H7 (cell line): ENCODE measurements at places on chromosomes 11 and 22.

DNA sequence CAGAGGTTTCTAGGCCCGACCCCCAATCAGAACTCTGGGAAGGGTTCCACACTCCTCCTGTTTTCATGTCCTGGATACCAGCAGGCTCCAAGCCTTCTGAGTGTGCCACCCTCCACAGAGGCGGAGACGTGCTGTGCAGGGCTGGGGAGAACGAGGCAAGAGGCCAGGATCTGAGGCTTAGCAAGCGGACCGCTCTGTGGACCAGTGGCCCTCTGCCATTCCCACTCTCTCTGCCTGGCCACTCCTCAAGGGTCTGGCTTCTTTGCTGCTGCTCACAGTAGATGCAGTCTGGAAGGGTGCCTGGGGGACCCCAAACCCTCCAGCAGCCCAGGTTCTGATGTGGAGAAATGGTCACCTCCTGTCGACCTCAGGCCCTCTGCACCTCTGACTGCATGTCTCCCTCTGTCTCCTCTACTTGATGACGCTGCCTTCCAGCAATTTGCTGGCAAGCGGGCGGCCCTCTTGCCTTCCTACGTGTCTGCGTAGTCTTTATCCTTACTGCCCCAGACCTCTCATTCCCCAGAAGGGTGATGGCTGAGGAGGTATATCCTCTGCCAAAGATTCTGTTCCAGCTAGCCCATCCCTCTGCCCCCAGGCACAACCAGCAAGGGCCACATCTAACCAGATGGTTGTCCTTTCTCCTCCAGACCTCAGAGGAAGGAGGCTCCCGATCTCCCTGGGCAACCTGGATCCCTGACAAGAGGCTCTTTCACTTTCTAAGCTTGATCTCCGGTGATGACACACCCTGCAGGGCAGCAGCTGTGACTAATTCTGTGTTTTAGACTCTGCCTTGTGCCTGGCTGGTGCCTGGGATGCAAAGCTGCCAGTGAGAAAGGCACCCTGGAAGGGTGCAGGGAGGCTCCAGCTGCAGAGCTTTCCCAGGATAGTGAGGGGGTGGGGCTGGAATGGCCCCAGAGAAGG, 87.3 kb downstream of the NAT10 start:
- no peak for DNase-seq

GRCh38 chr11:46229230-46229629, 48.2 kb upstream of the CREB3L1 start:
- DNase-seq: no peak

DNA sequence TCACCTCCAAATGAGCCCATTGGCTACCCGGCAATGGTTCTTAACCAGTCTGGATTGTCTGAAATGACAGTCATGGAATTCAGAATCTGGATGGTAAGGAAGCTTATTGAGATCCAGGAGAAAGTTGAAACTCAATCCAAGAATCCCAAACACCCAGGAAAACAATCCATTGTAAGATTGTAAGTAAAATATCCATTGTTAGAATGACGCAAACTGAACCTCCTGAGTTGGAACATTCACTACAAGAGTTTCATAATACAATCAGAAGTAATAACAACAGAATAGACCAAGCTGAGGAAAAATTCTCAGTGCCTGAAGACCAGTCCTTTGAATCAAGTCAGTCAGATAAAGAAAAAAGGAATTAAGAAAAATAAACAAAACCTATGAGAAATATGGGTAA, 22.1 kb downstream of the OR8G5 start:
- DNase-seq: no peak

GRCh38 chr11:22415476-22415875, 77.3 kb downstream of the SLC17A6 start:
- DNase-seq: no peak

- no peak for DNase-seq
These were observed 57.9 kb downstream of the UVRAG start for GRCh38 chr11:75872887-75873416.

DNA sequence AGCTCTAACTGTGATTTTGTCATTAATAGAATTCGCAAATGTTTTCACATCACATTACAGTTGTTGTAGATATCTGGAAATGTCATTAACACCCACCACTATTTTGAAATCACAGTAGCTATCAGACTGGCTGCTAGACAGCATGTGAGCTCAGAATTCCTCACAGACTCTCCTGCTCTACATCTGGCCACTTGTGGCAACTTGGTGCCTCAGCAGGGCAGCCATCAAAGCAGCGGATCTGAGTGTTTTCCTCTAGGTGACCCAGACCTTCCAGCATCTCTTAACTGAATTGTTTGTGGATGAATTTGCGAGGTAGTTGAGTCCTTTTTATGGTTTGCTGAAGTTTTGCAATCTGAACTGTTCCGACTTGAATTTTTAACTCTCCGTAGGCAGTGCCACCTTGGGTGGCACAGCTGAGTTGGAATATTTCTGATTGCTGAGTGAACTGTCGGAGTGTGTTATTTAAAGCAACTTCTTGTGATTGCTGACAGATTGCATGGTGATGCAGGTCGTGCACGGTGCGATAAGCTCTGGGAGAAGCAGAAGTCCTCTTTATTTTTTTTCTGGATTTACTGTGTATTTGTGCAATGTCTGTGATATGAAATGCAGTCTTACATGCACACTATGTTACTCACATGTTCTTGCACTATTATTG, 114.0 kb upstream of the PLET1 start:
- DNase-seq: no peak

DNA sequence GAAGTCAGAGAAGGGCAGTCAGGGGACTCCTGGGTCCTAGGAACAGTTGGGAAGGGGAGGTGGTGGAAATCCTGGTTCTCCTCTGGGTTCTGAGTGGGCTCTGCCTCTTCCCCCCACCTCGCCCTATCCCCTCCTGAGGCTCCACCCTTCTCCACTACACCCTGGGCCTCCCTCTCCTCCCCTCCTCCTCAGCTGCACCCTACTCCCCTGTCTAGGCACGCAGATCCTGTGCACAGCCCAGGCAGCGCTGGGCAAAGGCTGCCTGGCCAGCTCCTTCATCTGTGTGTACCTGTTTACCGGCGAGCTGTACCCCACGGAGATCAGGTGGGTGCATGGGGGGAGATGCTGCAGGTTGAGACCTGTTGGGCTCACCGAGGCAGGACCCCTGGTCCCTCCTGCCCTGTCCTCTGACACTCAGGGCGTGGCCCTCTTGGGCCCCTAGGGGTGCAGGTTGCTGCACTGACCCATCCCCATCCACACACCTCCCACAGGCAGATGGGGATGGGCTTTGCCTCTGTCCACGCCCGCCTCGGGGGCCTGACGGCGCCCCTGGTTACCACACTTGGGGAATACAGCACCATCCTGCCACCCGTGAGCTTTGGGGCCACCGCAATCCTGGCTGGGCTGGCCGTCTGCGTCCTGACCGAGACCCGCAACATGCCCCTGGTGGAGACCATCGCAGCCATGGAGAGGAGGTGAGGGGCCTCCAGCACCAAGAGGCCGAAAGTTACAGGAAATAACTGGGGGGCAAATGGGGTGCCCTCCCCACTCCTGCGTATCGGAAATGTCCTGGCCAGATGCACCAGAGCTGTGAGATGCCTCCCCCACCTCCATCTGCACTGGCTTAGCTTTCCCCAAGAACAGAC, 25.3 kb upstream of the POLA2 start:
- DNase-seq: no peak

GRCh38 chr11:8321876-8322275, 58.2 kb upstream of the LMO1 start:
- DNase-seq: no peak
